NCI-H2081 treated with DMSO at 0.1 percent for 48 hours (cell line): ENCODE measurements at places on chromosomes 3 and 15.

DNA sequence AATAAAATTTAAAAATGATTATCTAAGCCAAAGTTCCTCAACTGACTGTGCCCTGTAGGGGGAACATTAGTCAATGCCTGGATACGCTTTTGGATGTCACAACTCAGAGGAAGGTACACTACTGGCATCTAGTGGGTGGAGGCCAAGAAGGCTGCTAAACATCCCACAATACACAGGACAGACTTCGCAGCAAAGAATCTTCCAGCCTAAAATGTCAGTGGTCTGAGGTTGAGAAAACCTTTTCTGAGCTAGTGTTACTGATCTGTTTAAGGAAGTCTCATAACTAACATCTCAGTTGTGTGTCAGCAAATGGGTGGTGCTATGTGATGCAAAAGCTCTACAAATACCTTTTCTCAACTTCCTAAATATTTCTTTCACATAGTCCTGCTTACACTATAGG, 20.9 kb upstream of the LDHAL6B start:
- no peak for DNase-seq

DNA sequence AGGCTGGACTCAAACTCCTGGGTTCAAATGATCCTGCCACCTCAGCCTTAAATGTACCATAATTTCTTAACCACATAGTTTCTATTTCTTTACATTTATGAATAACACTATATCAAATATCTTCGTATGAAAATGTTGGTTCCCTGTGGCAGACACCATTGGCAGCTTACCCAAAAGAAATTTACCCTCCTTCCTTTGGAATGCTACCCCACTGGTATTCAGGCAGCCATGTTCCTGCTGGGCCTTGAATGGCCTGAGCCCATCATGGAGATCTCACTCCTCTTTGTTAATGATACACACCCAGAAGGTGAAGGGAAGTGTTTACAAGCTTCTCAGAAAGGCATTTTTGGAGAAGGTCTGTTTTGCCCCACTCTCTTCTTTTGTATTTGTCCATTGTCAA, 94.3 kb upstream of the RNF7 start:
- no peak for DNase-seq

- DNase-seq, result no peak
Measured at GRCh38 chr3:11143476-11143875, 10.8 kb upstream of the HRH1 start.

DNA sequence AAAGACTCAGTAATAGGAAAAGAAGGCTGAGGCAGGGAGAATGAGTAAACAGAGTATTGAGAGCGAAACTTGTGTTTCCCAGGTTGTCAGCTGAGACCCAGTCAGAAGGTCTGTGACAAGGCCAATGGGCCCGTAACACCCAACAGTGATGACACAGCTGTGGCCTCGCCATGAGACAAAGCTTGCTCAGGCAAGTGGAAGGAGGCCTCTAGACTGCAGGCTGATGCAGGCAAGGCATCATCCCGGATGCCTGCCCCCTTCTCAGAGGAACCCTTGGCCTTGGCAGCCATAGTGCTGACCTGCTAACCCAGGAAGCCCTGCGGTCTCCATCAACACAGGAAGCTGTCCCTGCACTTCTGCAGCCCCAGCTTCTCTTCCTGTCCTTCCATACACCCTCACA, 15.4 kb downstream of the RAB6B start:
- DNase-seq, result no peak

GRCh38 chr15:50224606-50225005, 40.9 kb downstream of the HDC start:
- no peak for DNase-seq

GRCh38 chr15:80780416-80781221, 1.4 kb downstream of the CEMIP start:
- DNase-seq, result no peak

GRCh38 chr15:87816811-87817210, 439.7 kb downstream of the NTRK3 start:
- DNase-seq, result no peak

- no peak for DNase-seq
Measured at GRCh38 chr3:38573556-38573955, 75.9 kb downstream of the SCN5A start.

GRCh38 chr15:44207643-44208042, 12.6 kb upstream of the FRMD5 start:
- no peak for DNase-seq

DNA sequence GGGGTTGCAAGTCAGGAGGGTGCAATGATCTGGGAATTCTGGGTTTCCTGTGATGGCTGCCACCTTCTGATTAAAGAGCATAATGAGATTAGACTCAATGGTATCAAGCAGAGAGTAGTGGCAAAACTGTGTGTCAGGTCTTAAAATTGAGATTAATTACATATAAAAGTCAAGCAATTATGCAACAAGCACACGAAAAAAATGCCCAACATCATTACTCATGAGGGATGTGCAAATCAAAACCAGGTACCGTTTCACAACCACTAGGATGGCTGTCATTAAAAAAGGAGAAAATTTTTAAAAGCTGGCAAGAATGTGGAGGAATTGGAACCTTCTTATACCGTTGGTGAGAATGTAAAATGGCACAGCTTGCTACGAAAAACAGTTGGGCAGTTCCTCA, 205.0 kb downstream of the OSBPL10 start:
- no peak for DNase-seq

GRCh38 chr15:31200735-31201151, 99.2 kb upstream of the TRPM1 start:
- DNase-seq, result no peak

- DNase-seq, result no peak
Measured at GRCh38 chr15:62894322-62895085, 148.0 kb upstream of the TPM1 start.

DNA sequence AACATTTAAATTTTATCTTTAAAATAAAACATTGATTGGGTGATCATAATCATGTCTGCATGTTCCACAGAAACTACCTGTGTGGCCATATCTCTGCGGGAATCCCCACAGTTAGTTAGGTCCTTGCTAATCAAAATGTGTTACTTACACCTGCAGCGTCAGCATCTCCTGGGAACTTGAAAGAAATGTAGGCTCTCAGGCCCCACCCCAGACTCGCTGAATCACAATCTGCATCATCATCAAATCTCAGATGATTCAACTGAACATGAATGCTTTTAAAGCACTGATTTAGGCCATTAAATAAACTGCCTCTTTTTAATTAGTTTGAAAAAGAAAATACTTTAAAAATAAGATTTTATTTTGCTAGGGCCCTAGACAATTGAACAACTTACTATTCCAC, 577.8 kb downstream of the PYDC2 start:
- no peak for DNase-seq

GRCh38 chr15:82129761-82130160, 83.9 kb upstream of the MEX3B start:
- DNase-seq, result no peak

GRCh38 chr3:60323651-60324050, 927.6 kb downstream of the FHIT start:
- DNase-seq, result no peak

DNA sequence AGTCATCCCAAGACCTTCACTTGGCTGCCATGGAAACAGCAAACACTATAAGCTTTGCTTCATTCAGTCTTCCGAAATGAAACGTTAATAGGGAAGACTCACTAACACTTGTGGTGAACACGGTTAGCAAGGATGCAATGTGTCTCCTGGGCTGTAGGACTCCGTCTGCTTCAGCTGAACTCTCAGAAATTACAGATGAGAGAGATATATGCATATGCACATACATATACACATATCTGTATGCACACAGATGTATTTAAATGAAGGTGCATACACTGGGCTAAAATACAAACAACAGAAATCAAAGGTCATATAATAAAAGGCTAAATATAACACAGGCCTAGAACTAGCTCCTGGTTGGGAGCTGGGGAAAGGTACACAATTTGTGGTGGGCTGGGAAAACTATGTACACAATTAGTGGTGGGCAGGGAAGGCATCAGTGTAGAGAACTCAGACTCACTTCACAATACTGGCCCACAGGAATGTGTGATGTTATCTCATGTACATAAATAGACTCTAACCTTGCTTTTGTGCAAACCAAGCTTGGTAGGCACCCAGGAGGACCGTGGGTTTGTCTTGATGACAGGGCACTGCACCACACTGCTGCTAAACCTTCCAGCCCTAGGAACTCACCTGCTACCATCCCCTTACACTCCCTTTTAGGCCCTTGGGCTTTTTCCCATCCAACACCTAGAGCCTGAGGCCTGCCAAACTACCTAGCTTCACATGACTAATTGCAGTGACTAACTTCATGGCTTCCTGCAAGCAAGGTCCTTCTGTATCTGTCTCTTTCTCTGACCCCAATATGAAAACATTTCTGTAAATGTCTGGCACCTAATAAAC, 873.1 kb downstream of the NSUN3 start:
- no peak for DNase-seq

- no peak for DNase-seq
Measured at GRCh38 chr3:53166781-53167291, 5.8 kb downstream of the PRKCD start.

DNA sequence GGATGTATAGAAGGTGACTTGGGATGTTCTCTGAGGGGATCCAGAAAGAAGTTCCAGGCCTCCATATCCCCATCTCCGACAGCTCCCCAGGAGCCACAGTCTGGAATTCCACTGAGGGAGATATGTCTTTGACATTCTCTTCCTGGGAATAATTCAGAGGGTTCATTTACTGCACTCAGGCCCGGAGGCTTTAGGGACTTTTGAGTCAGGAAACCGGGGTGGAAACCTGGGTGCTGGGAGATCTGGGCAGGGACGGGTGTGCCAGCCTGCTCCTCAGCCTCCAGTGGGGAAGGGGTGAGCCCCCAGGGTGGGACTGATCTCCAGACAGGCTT, 147.7 kb downstream of the SMAD6 start:
- no peak for DNase-seq

DNA sequence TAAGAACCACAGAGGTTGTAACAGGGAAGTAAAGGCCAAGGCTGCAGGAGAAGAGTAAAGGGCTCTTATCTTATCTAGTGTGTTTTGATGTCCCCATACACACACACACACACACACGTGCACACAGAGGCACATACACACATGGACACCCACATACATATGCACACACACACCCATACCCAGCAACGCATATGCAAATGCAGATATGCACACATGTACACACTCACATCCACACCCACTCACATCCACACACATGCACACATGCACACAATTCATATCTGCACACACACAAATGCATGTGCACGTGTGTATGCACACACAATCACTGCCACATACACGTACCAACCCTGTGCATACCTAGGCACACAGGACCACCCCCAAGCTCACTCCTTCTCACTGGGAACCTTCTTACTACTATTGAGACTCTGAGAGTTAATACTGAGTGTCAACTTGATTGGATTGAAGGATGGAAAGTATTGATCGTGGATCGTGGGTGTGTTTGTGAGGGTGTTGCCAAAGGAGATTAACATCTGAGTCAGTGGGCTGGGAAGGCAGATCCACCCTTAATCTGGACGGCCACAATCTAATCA, 99.0 kb upstream of the AKAP13 start:
- DNase-seq, result no peak

GRCh38 chr3:135514060-135514448, 451.5 kb upstream of the PPP2R3A start:
- no peak for DNase-seq

- DNase-seq, result no peak
Measured at GRCh38 chr3:149771652-149772271, 19.5 kb upstream of the COMMD2 start.

DNA sequence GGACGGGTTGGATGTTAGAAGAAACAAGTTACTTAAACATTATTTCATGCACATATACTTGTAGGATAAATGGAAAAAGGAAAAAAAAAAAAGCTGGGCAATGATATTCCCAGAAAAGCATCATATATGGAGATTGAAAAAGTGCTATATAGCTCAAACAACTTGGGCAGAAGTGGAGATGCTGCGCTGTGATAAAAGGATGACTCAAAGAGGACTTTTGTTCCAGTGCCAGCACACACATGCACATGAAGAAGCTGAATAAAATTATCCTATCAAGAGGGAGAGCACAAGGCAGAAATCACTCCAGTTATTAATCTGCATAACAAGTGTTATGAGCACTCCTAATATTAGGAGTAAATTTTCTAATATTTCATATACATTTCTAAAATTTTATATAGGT, 30.9 kb downstream of the FRMD4B start:
- no peak for DNase-seq

DNA sequence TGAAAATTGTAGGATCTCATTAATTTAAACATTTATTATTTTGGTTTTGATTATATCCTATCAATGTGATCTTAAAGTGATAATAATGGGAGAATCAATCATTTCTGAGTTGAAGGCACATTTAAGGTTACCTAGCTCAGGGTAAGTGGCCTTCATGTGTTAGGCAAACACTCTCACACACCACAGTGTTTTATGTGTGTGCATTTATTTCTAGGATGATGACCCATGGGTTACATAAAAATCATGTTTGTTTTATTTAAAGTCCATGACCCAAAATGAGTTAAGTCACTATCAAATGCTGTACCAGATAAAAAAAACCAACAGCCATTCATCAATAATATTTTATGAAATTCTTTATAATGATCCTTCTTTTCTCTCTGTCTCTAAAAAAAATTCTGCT, 520.8 kb downstream of the GRM7 start:
- DNase-seq, result no peak

DNA sequence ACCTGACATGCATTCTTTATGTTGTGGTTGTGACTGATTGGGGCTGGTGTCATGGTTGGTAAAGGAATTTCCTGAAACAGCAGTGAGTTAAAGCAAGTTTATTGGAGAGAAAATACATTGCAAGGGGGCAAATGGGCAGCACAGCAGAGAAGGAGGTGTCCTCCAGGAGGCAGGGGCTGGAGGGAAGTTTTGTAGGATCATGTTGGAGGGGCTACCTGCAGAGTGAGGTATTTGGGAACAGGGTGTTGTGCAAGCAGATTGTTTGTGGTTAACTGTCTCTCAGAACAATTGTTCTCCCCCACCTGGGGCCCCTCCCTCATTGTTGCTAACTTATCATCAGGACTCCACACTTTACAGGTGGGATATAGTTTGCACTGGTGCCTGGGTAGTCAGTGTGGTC, 196.0 kb downstream of the NSUN3 start:
- DNase-seq, result no peak

DNA sequence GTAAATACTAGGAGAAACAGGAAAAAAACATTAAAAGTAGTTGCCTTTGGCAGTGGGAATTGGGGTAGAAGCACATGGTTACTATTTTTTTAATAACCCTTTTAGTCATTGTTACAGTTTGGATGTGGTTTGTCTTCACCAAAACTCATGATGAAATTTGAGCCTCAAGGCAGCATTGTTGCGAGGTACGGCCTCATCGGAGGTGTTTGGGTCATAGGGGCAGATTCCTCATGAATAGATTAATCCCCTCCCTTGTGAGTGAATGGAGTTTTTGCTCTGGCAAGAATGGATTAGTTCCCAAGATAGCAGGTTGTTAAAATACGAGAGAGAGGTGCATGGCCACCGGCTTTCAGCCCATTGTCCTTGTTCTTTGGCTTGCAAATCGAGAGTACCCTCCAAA, 92.6 kb downstream of the LEKR1 start:
- no peak for DNase-seq
